Activated CD8-positive, alpha-beta memory T cell treated with anti-CD3 and anti-CD28 coated beads, Interleukin-2, amount 50 U/mL, for 4 hours (primary cell): ENCODE measurements at places on chromosomes 2 and 18.

- DNase-seq, result no peak
Measured at GRCh38 chr2:232539298-232540231, at the start of gene CHRNG. CHRNG (plus strand) TSS chr2:232539692; CDS start chr2:232539748, 56 bp downstream.

- DNase-seq, result no peak
Measured at GRCh38 chr2:6919901-6920742, 2.9 kb downstream of the RNF144A start.

GRCh38 chr2:28649481-28650265 lies 102.0 kb upstream of the PPP1CB start:
- no peak for DNase-seq

- no peak for DNase-seq
Measured at GRCh38 chr2:171315781-171316180, 118.0 kb downstream of the METTL8 start.

- no peak for DNase-seq
Measured at GRCh38 chr2:3409627-3410170, 30.2 kb downstream of the TRAPPC12 start.

GRCh38 chr2:219512524-219513216 lies 1.6 kb upstream of the ASIC4 start:
- DNase-seq, result no peak

DNA sequence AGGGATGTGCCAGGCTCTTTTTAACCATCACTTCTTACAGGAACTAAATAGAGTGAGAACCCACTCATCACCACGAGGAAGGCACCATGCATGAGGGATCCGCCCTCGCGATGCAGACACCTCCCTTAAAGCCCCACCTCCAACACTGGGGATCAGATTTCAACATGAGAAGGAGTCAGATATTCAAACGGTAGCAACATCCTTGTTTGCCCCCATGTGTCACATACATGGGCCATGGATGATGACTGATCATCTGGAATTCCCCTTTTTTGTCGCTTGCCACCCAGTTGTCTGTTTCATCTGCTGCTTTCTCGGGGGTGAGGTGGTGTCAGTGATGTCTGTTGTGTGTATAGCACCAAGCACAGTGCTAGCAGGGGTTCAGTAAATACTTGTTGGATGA lies 57.9 kb downstream of the NCK2 start:
- DNase-seq, result peak; percentile 66

- DNase-seq, result no peak
Measured at GRCh38 chr2:50476174-50476573, 555.8 kb downstream of the NRXN1 start.

DNA sequence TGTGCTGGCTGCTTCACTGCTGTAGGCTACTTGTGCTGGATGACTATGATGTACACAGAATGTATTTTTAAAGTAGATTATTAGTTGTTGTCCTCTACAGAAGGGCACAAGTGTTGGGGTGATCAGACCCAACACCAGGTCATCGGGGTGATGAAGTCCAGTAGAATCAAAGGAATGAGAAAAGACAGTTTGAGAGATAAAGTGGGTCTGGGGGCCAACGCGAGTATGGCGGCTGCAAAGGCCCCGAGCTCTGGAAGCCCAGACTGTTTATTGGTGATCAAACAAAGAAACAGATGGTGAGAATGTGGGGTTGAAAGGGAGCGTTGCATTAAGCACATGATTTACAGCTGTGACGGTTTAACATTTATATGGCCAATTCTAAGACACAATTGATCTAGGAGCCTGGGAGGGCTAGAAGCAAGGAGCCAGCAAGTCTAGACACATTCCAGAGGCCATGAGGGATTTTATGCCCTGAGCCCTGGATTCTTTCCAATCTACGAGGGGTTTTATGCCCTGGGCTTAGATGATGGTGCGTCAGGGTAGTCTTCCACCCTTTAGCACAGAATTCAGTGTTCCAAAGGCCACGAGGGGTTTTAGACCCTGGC lies 153.5 kb downstream of the AGPS start:
- no peak for DNase-seq

- no peak for DNase-seq
Measured at GRCh38 chr2:166921261-166921896, 33.1 kb downstream of the XIRP2 start.

DNA sequence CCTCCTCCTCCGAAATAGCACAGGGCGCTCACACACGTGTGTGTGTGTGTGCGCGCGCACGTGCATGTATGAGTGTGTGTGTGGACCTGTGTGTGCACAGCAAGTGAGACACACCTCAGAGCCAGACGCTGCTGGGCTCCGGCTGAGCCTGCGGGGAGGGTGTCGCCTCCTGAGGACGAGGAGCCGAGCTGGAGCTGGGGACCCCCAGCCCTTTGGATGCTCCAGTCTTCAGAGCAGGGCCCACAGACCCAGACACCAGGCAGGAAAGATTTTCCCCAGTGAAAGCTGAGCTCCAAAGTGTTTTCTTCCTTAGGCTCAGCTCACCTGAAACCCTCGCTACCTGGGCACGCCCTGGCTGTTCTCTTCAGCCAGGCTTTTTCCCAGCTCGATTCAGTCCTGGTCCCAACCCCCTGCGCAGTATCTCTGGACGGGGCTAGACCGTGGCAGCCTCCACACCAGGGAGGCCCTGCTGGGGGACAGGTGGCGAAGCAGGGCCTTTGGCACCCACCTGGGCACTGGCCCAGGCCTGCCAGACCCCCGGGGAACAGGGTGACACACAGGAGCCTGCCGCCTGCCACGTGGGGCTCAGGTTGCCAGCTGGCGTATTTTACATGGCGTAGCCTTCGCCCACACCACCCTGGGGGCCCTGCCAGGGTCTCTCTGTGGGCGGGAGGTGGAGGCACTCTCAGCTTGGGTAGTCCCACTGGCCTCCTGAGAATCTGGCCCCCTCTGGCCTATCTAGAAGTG lies 36.2 kb downstream of the PDIA6 start:
- no peak for DNase-seq

DNA sequence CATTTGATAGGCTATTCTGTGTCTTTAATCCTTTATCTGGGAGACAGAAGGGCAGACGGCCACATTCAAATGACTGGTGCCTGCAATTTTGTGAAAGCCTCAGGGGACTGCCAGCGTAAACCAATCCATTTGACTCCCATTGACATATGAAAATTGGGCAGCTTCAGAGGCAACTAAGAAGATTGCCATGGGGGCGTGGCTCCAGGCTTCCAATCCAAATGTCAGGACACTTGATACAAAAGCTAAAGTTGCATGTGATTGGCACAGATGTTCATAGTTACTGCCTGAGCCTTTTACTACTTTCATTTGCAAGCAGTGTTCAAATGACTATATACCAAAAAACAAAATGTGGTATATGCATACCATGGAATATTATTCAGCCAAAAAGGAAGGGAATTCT lies 42.0 kb downstream of the SPC25 start:
- no peak for DNase-seq

GRCh38 chr2:21331625-21332370 lies 208.0 kb downstream of the TDRD15 start:
- DNase-seq, result no peak

DNA sequence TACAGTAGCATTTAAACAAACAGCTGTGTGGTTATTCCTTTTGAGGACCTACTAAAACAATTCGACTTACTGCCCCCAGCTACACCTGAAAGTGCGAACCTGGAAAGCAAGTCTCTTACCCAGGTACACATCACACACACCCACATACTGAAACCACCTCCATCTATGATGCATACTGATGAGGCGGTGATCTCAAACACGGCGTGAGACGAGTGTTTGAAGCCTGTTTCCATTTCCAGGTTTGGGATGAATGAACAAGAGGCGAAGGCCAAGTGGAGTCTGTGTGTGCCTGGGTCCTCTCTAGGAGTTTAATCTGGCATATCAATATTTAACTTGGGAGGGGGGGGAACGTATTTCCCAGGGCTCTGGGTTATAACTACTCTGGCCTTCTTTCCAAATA lies 1.6 kb downstream of the TMEM185B start:
- no peak for DNase-seq

DNA sequence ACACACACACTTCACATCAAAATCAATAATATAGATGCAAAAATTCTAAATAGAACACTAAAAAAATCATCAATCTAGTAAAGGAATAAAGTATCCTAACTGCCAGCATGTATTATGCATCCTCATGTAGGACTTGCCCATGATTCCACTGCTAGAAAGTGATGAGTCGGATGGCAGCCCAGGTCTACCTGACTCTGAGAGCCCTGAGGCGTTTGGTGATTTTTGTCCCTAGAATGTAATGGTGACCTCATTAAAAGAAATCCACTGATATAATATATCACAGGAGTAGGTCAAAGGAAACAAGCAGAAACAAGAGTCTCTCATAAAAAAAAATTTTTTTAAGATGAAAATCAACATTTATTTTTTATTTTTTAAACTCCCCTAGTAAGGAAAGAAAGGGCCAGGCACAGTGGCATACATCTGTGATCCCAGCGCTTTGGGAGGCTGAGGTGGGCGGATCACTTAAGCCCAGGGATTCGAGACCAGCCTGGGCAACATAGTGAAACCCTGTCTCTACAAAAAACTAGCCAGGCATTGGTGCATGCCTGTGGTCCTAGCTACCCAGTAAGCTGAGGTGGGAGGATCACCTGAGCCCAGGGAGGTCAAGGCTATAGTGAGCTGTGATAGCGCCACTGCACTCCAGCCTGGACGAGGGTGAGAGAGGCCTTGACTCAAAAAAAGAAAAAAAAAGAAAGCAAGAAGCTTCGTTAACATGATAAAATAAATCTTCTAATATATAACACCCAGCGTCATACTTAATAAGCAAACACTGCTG lies 24.4 kb upstream of the ACTG2 start:
- no peak for DNase-seq
